ENCODE measurements at places on chromosomes 1 and 21. TPM values are rescaled to one million over a fixed set of nuclear protein-coding genes. Genes with fewer than 3 reads are reported as not detected.

Gene NTRK1
- total RNA-seq: 0.36 TPM

Gene FLG
- 0.38 TPM for total RNA-seq

Gene AMY1C
- not detected for total RNA-seq

Gene DIRAS3
- 0.96 TPM for total RNA-seq

Gene S100A9
- total RNA-seq: 0.71 TPM

Gene AIRE
- 0.09 TPM for total RNA-seq

Gene OR2T35
- total RNA-seq: 0.05 TPM

Gene SELENBP1
- 124 TPM for total RNA-seq

Gene LMX1A
- total RNA-seq: not detected

Gene FTCD
- 0.79 TPM for total RNA-seq

Gene CXADR
- total RNA-seq: 65.6 TPM

Gene HENMT1
- total RNA-seq: 7.3 TPM

Gene CFAP107
- 1.5 TPM for total RNA-seq

Gene RSPO1
- total RNA-seq: 0.42 TPM

Gene FCRL6
- total RNA-seq: 0.27 TPM

Gene RASAL2
- total RNA-seq: 24.3 TPM

Gene CSTB
- total RNA-seq: 41.3 TPM

Gene SLC45A3
- 2.4 TPM for total RNA-seq

Gene CYP4X1
- 2.3 TPM for total RNA-seq

Gene VWA1
- total RNA-seq: 7.6 TPM

Gene NFASC
- 57.1 TPM for total RNA-seq

Gene MCOLN3
- 5.3 TPM for total RNA-seq

Gene KIAA1614
- 1.5 TPM for total RNA-seq

Gene GBP5
- 0.63 TPM for total RNA-seq

Gene CATSPERE
- 0.45 TPM for total RNA-seq

Gene UTS2
- total RNA-seq: not detected

Gene PROK1
- 0.27 TPM for total RNA-seq

Gene VTCN1
- total RNA-seq: not detected

Gene CHAF1B
- total RNA-seq: 10.1 TPM

Gene LYSMD1
- total RNA-seq: 9.5 TPM

Gene PEX11B
- 31.0 TPM for total RNA-seq

Gene TRAF3IP3
- total RNA-seq: 0.49 TPM

Gene ALX3
- not detected for total RNA-seq

Gene GPR137B
- total RNA-seq: 25.0 TPM

Gene NKAIN1
- total RNA-seq: 56.8 TPM

Gene PRPF38B
- 62.9 TPM for total RNA-seq

Gene WLS
- 94.4 TPM for total RNA-seq

Gene HPCA
- total RNA-seq: 17.1 TPM
